ENCODE measurements at places on chromosomes 6 and 20.

DNA sequence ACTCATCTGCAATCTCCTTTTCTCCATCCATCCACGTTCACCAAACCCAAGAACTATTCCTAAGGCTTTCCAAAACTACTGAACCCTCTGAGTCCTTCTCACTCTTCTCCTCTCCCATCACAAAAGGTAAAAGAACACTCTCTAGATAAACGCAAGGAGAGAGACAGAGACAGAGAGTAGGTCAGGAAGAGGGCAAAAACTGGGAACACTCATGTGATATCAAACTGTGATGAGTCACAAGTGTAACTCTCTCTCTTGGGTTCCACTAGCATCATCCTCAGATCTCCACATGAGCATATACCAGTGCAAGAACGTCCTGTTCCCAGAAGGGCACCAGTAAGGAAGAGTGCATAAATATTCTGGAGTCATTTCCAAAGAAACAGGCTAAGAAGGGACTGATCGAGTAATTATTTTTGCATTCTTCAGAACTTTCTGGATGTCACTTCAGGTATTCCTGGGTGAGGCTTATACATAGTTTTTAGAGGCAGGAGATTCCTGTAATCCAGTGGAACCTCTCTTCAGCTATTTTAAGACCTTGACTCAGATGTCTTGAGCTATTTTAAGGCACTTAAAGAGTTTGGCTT, 47.3 kb upstream of the STXBP5 start:
- no peak for DNase-seq

DNA sequence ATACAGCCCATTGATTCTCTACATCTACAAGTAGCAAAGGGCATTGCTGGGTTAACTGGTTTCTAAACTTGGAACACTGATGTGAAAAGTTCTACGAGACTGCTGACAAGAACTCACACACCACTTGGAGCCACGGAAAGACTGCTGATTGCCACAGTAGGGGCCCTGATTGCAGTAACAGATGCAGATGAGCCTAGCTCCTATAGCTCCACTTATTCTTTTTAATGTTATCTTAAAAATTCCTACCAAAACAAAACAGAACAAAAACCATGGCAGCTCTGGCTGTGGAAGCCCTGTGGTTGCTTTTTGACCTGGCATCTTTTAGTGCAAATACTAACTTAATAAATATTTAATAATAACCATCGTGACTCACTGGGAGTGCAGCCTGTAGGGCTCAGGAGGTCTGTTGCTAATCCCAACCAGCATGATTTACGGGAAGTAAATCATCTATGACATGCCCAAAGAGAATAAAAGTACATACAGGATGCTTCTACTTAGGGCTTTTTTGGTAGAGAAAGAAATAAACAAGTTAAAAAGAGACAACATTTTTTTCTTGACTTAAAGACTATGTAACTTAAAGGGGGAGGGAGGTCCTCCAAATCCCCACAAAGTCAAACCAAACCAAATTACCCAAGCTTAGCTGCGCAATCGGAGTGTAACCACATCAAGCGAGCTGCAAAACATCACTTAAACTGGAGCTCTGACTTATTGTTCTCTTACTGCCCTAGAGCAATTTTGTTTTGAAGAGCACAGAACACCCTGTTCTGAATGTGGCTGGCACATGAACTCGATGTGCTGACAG, 87.2 kb downstream of the FKBP5 start:
- DNase-seq = peak; percentile 16

GRCh38 chr20:10497791-10498190, 62.7 kb downstream of the SLX4IP start:
- DNase-seq = no peak

- peak; percentile 94 for DNase-seq
These were observed 11.1 kb downstream of the RPL7L1 start for GRCh38 chr6:42890311-42891198.

DNA sequence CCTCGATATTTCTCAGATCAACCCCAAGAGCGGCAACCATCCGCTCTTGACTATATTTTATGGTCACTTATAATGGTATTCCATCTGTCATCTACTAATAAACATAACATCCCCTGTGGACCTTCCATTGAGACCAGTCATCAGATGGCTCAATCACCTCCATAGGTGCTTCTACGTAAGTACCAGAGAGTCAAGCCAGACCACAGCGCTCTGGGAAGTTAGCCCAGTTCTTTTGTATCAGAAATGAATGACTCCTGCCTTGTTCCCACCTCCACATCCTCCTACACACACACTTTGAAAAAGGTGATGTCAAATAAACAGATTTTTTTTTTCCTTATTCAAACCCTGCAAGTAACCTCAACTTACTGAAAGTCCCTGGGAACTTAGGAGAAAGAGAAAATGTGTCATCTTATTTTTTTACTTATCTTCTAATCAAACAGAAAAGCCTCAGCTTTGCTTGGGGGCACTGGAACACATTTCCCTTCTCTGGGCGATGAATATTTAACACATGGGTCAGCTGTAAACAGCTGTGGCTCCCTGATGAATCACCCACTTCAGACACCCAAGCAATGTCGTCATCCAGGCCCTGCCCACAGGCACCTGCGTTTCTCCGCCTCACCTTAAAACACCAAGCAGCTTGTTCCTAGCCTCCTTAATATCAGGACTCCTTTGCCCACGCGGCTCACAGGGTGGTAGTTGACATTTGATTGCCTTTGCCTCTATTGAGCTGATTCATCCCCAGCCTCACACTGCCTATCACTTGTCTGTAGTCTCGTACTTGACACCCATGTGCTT, 121.4 kb upstream of the LY86 start:
- no peak for DNase-seq

- no peak for DNase-seq
These were observed 185.1 kb downstream of the CLIC5 start for GRCh38 chr6:45830441-45831139.

- DNase-seq = no peak
These were observed 482.9 kb downstream of the PTPRT start for GRCh38 chr20:42706759-42707158.

- no peak for DNase-seq
These were observed 1.3 kb downstream of the ASF1A start for GRCh38 chr6:118895261-118895560.

GRCh38 chr6:548091-548490, 108.8 kb downstream of the HUS1B start:
- DNase-seq = no peak
